ENCODE measurements at places on chromosomes 16 and 17.

DNA sequence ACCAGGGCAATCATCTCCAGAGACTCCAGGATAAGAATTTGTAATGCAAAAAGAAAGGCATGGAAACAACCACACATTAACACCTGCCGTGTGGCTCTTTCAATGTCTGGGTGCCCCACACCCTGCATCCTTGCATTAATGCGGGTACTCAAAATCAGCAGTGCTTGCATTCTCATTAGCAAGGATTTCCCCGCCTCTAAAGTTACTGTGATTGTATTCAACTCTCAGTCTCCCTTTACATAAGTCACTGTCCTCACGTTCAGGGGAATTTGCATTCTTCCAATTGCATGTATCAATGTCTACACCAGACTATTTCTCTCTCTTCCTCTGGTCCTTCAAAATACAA, 324.3 kb downstream of the FOXL1 start:
- DNase-seq: no peak

DNA sequence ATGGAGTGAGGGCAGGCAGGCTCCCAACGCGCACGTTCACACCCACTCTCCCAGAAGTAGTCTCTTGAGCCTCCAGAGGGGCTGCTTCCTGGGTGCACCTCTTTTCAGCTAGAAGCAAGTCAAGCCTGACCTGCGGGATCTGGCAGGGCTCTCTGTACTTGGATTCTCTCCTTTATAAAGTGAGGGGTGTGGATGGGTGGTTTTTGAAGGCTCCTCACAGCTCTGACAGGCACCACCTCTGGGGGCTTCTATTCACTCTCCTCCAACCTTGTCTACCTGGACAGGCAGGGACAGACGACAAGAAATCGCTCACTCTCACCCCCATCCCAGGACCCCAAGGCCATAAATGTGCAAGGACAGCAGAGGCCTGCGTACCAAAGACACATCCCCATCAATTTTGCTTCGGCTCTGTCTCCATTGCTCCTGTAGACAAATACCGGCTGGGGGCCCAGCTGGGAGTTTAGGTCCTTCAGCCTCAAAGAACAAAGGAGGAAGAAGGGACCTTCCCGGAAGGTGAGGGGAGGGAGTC, 814 bp upstream of the DYNLL2 start:
- no peak for DNase-seq

DNA sequence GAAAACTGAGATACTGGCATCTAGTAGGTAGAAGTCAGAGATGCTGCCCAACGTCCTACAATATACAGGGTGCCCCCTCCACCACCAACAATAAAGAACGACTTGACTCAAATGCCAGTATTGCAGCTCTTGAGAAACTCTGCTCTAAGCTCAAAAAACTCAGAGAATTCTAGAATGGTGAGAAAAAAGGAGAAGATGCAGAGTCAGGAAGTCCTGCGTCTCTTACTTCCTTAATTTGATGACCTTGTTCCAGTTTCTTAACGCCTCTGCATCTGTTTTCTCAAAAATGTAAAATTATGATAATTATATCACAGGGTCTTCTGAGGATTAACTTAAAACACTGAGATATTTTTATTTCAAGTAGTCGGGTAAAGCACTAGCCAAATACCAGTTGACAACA, 1.7 kb upstream of the HSBP1 start:
- no peak for DNase-seq

GRCh38 chr17:6381526-6382465, 53.1 kb downstream of the AIPL1 start:
- no peak for DNase-seq

DNA sequence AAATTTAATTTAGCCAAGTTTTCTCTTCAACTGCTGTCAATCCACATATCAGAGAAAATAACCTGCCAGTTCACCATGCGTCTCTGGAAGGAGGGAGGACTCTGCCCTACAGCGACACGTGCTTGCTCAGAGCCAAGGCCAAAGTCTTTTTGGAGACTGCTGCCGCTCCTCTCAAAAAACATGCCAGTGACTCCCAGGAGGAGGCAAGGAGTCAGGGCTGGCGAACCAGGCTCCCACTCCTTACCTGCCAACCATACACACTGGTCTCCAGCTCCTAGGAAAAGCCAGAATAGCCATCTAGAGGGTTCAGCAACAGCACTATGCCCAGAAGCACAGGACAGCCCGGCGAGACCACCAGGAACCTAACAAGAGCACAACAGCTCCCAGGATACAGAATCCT, 73.0 kb downstream of the ANKRD11 start:
- DNase-seq: no peak

DNA sequence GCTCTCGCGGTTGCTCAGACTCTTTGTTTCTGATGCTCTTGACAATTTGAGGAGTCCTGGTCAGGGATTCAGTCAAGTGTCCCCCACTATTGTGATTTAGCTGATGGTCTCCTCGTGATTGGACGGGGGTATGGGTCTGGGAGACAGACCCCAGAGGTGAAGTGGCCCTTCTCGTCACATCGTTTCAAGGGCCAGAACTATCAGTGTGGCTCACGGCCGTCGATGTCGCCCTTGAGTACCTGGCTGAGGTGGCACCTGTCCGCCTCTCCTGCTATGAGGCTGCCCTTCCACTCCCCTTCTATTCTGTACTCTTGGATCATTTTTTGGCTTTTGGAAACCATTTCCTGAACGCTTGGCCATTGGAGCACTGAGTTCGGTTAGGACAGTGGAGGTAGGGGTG, 7.4 kb upstream of the MEAK7 start:
- no peak for DNase-seq

DNA sequence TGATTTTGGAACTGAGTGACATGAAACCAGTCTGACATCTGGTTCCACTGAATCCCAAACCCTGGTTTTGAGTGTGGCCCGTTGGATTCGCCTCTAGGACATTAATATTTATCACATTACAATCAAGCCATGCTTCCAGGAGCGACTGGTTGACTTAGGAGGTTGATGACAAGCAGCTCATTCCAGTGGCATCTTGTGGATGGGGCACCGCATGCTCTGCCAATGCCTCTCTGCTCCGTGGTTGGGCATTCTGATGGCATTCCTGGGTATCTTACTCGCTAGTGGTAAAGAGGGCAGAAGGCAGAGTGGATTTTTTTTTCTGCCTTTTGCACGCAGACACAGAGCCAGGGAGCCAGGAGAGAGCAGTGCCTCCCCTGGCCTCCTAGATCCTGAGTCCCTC, 31.4 kb downstream of the CACNG4 start:
- DNase-seq: no peak

GRCh38 chr17:81390029-81390872, 5.0 kb upstream of the BAHCC1 start:
- DNase-seq: no peak

DNA sequence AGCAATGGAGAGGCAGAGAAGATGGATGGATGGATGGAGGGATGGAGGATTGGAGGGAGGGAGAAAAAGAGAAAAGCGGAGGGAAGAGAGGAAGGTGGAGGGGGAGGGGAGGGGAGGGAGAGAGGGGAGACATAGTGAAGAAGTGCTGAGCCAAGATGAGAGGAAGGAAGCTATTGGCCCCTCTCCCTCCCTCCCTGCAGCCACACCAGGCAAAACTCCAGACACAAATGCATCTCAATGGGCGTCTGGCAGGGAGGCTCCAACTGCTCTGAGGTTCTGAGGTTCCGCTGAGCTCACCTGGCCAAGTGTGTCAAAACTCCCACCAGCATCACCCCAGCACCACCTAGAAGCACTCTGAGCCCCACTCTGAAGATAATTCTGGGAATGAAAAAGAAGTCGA, 26.9 kb upstream of the PHB1 start:
- no peak for DNase-seq

DNA sequence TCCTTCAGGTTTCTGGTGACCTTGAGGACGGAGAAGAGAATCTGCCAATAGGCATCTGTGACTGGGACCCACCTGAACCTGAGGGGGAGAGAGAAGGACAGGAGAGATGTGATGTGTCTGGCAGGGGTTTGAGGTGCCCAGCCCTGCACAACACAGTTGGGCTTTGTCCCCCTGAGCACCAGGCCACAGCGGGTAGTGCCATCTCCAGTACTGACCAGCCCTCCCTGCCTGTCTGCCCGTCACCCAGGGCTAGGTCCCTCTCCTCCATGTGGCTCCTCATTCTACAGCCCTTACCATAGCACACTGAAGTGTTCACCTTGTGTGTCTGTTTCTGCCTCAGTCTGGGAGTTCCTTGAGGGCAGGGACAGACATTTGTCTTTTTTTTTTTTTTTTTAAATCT, 30.8 kb downstream of the NLRP1 start:
- no peak for DNase-seq

DNA sequence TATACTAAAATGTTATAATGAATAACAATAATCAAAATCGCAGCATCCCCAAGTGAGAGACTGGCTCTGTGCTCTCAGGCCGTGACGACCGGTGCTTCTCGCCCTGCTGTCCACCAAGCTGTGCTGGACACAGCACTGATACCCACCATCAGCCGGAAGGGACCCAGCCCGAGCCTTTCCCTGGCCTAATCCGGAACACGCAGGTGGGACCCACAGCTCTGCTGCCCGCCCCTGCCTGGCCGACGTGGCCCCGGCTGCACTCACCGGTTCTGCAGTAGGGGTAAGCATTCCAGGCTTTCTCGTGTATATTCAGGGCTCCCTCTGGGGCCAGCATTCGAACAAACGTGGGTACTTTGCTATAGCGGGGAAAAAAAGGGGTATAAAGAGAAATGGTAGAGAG, 14.6 kb downstream of the PITPNA start:
- no peak for DNase-seq

DNA sequence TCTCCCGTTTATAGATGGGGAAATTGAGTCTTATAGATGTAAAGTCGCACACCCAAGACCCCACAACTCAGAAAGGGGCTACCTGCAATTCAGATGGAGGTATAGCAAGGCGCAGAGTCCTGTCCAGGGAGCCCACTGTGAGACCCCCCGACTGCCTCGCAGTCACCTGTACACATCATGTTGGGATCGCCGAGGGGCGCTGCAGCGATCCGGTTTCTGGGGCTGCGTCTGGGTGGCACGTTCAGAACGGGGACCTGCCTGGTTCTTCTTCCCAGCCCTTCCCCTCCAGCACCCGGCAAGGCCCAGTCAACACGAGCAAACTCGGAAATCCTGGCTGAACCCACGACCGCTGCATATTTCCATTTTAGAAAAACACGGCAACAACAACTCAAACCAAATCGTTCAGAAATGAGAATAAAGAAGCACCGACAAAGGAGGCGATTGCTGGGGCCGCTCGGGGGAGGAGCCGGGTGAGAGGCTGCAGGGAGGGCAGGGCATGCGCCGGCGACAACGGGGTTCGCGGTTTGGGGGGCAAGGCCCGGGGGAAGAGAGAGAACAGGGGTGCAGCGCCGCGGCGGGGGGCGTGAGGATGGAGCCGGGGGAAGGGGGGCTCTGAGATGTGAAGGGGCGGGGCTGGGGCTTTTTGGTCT, 643 bp downstream of the HSDL1 start:
- DNase-seq: no peak

- no peak for DNase-seq
Measured at GRCh38 chr17:50062293-50063243, 6.7 kb downstream of the ITGA3 start.

DNA sequence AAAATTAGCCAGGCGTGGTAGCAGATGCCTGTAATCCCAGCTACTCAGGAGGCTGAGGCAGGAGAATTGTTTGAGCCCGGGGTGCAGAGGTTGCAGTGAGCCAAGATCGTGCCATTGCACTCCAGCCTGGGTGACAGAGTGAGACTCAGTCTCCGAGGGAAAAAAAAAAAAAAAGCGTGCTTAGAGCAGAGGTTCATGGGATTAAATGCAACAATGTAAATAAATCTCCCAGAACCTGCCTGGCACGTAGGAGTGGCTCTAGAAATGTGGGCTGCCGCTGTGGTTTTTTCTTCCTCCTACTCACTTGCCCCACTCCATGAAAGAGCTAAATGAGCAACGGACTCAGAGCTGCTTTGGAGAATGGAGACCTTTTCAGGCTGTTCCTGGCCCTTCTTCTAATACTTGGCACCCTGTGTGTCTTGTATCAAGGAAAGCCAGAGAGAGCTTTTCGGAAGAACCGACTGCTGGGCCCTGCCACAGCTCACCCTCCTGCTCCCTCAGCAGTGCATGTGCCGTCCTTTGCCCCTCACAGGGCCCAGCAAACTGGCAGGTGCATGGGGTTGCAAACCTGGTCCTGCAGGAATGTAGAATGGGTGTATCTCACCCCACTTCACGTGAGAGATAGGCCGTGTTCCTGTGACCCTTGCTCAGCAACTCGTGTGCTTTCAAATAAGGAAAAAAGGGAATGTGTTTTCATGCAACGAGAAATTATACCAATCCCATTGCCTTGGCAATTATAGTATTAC, 52.0 kb downstream of the LDHD start:
- peak; percentile 39 for DNase-seq

DNA sequence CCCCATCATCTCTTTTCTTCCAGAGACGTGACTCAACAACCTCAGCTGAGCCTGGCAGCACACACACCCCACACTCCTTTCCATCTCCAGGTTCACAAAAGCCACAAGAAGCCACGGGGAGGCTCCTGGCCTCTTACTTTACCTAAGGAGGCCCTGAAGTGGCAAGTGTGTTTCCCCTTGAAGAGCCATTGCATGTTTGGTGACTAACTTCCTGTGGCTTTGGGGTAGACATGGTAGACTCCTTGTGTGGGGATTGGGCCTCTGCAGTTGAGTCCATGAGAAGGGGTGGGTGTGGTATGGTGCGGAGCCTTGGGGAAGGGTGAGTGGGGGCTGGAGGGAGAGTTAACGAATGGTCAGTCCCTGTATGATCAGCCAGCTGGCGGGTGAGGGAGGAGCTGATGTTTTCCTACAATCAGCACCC, 24.2 kb downstream of the SAP30BP start:
- DNase-seq: no peak

GRCh38 chr17:38749223-38750043, 1.3 kb upstream of the PCGF2 start:
- peak; percentile 64 for DNase-seq

GRCh38 chr17:63998050-63998720, at the start of gene PRR29:
TSS of gene PRR29 (plus strand) at chr17:63998351. CDS start at chr17:63998365, 14 bp downstream.
- DNase-seq: no peak

DNA sequence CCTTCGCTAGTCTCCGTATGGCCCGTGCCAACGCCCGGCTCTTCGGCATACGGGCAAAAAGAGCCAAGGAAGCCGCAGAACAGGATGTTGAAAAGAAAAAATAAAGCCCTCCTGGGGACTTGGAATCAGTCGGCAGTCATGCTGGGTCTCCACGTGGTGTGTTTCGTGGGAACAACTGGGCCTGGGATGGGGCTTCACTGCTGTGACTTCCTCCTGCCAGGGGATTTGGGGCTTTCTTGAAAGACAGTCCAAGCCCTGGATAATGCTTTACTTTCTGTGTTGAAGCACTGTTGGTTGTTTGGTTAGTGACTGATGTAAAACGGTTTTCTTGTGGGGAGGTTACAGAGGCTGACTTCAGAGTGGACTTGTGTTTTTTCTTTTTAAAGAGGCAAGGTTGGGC, 2.5 kb downstream of the RPL13 start:
- no peak for DNase-seq

- peak; percentile 75 for DNase-seq
Measured at GRCh38 chr17:38867179-38867967, 2.5 kb upstream of the LASP1 start.

Data from SHP77 treated with DMSO at 0.1 percent for 48 hours (cell line).